ENCODE measurements at places on chromosomes 16 and 17.
A peak's percentile ranks its signal among the peaks of the same experiment; 100 is the strongest.

- no peak for DNase-seq
Observed at GRCh38 chr17:73396431-73397277, 84.9 kb upstream of the CDC42EP4 start.

DNA sequence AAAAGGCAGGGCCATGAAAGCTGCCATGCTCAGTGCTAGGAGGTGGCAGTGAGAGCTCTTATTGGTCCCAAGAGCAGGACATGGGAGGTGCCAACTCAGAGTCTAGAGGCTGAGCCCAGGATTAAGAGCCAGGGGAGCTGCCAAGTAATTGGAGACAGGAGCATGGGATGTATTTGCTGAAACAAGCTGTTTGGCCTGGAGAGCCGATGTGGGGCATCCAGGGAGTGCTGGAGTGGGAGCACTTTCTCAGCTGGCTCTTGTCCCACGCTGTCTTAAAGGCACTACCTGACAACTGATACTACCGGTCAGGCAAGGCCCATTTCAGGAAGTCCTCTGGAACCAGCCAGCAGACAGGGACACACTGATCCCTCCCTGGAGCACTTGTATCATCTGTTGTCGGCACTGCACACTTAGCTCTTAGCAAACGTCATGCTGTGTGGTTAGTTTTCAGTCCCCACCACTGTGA lies 19.3 kb downstream of the ANKFN1 start:
- no peak for DNase-seq

DNA sequence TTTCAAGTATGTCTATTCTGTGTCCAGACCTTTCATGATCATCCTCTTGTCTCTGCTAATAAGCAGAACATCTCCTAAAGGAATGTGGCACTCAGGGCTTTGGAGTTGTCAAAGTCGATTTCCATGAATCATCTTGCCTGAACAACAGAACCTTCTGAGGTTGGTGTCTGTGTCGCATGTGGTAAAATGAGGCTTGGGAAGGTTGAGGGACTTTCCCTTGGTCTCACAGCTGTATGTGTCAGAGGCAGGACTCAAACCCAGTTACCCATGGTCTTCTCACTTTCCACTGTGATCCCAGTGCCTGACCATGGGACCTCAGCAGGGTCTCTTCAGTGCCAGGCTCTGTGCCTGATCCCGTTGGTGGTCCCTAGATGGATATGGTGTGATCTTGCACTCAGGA lies 4.2 kb upstream of the GPRC5B start:
- peak; percentile 22 for DNase-seq

- no peak for DNase-seq
Observed at GRCh38 chr16:86893506-86893905, 315.2 kb downstream of the FOXL1 start.
